IMR-90 (cell line): ENCODE measurements at places on chromosomes 2 and 18. TPM values are rescaled to one million over a fixed set of nuclear protein-coding genes. Genes with fewer than 3 reads are reported as not detected.

Gene TGFA
- not detected in 2 replicates for total RNA-seq

Gene KCNIP3
- 0.72 and 0.83 TPM in 2 replicates for total RNA-seq

Gene AQP4
- total RNA-seq: not detected in 2 replicates

Gene EIF2AK3
- total RNA-seq: 20.3 and 22.8 TPM in 2 replicates

Gene CDH7
- total RNA-seq: not detected in 2 replicates

Gene LRATD1
- total RNA-seq: 0.18 and 0.28 TPM in 2 replicates

Gene SLC30A3
- total RNA-seq: under 0.01 TPM in 1 of 2 replicates, not detected in the other

Gene SNRPD1
- total RNA-seq: 6.8 and 24.7 TPM in 2 replicates

Gene ELOA2
- not detected in 2 replicates for total RNA-seq

Gene ST8SIA5
- total RNA-seq: not detected in 2 replicates

Gene TEX51
- total RNA-seq: not detected in 2 replicates

Gene VIT
- under 0.01 TPM in 1 of 2 replicates, not detected in the other for total RNA-seq

Gene SLC14A1
- total RNA-seq: 21.7 and 31.9 TPM in 2 replicates

Gene DSC2
- total RNA-seq: not detected in 2 replicates

Gene SPIRE1
- total RNA-seq: 28.3 and 31.4 TPM in 2 replicates

Gene VWA3B
- total RNA-seq: not detected in 2 replicates

Gene NEB
- total RNA-seq: under 0.01 TPM in 2 replicates

Gene OTX1
- total RNA-seq: not detected in 2 replicates

Gene HOXD4
- not detected in 2 replicates for total RNA-seq

Gene KATNAL2
- 0.90 and 1.4 TPM in 2 replicates for total RNA-seq

Gene SERPINB12
- total RNA-seq: not detected in 2 replicates

Gene OTOS
- total RNA-seq: not detected in 2 replicates

Gene UGT1A5
- not detected in 2 replicates for total RNA-seq

Gene SIX3
- not detected in 2 replicates for total RNA-seq

Gene PPP1R1C
- 0.28 and 0.36 TPM in 2 replicates for total RNA-seq
